ENCODE measurements at places on chromosomes 3 and 15. TPM values are rescaled to one million over a fixed set of nuclear protein-coding genes. Genes with fewer than 3 reads are reported as not detected.

The TMEM40 gene
- total RNA-seq, result 0.27 TPM

The TMEM207 gene
- not detected for total RNA-seq

The GOLGA8Q gene
- 0.22 TPM for total RNA-seq

The SLC6A6 gene
- total RNA-seq, result 85.5 TPM

The BDH1 gene
- total RNA-seq, result 3.6 TPM
